ENCODE measurements at places on chromosomes 6 and 20.

DNA sequence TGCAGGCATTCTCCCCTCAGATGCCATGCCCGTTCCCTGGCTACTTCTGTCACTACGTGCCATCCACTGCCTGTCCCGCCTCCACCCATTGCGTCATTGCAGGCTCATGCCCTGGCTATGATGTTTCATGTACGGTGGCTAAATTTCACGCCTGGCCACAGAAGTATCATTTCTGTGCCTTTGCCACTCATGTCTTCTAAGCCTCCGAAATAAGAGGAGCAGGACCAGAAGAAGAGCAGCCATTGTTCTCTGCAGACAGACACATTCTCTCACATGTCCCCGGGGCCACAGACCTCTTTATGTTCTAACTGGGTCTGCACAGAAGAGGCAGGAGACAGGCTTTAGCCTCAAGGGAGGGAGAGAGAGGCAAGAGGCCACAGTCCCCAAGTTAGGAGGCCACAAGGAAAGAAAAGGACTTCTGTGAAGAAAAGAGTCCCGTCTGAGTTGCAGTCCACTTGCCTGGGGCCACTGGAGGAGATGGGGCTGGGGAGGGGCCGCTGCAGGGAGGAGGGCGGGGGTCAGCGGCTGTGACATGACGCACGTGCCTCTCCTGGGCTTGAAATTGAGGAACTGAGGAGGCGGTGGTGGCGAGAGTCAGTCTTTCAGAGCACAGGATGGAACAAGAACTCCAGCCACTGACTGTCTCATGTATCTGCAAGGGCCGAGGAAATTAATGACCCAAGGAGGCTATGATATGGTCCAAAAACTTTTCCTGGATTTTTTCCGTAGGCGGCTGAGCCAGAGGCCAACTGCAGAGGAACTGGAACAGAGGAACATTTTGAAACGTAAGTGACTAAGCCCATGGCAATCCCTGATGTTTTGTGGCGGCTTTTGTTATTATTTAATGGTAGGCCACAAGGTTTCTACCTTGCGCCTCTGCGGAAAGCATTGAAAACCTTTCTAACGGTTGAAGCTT lies 55.9 kb downstream of the TBC1D7 start:
- DNase-seq, result no peak

DNA sequence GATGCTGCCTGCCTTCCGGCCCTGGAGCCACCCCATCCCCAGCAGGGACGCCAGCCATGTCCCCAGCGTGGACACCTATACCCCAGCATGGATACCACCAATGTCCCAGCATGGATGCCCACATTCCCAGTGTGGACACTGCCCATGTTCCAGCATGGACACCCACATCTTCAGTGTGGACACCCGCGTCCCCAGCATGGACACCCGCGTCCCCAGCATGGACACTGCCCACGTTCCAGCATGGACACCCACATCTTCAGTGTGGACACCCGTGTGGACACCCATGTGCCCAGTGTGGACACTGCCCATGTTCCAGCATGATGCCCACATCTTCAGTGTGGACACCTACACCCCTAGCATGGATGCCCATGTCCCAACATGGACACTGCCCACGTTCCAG lies 7.1 kb upstream of the FRMD1 start:
- DNase-seq, result no peak

- no peak for DNase-seq
Measured at GRCh38 chr6:150081702-150082101, 12.8 kb upstream of the ULBP3 start.

DNA sequence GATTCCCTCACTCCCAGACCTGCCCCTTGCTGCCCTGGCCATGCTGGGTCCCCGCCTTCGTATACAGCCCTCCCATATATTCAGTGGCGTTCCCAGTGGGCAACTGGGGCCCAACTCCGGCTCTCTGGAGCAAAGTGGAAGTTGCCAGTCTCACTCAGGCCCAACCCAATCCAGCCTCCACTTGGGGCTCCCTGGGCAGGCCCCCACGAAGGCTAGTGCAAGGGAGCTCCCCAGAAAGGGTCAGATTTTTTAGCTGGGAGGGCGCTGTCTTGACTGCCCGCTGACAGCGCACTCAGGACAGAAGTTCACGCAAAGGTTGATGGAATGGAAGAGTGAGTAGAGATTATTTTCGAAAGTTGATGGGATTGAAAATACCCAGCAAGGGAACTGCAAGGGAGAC lies 5.9 kb downstream of the TP53TG5 start:
- DNase-seq, result no peak

GRCh38 chr6:92763680-92764079 lies 655.7 kb downstream of the EPHA7 start:
- DNase-seq, result no peak

DNA sequence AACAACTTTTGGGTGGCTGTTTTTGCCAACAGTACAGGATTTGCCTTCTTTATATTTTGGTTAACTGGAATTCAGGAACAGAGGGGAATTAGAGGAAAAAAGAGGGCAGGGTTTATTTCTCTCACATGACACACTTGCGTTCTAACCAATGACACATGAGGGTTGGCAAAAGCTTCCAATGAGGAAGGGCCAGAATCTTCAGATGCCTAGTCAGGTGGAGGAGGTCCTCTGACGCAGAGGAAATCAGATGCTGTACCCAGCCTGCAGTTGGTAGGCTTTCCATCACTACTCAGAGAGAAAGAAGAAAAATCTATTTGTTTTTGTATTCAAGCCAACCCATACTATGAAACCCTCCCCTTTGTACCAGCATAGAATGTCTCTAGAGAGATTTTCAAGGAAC lies 20.8 kb downstream of the TM9SF4 start:
- DNase-seq, result no peak

Data from activated T-cell treated with anti-CD3 and anti-CD28 coated beads for 24 hours (primary cell).